ENCODE measurements at places on chromosomes 13 and 19.

DNA sequence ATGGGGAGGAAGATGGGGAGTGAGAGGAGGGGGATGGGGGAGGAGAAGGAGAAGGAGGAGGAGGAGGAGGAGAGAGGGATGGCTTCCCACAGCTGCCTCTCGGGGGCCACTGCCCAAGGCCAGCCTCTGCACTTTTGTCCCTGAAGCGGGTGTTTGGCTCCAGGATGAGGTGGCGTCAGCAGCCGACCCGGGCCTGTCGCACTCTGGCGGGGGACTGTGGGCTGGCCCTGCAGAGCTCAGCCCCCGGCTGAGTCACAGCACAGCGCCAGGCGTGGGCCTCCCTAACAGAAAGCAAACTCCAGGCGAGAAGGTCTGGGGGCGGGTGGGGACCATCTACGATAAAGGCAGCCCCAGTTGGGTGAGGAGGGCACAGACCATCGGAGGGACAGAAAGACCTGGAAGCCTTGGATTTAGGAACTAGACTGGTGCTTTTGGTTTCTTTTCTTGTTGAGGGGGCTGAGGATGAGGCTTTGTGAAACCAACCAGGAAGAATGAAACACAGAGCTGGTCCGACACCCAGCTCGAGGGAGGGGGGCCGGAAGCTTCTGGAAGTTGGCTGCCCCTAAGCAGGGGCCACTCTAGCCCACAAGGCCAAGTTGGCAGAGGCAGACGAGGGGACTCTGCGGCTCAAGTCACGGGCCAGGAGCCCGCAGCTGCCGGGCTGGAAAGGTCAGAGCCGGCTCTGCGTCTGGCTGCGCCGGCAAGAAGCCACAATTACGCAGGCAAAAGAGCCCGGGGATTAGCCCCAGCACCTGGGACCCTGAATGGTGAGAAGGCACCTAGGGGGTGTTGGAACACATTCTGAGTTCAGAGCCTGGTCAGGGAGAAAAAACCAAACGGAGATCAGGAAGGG lies 18.2 kb downstream of the LSM4 start:
- peak; percentile 62 for DNase-seq

DNA sequence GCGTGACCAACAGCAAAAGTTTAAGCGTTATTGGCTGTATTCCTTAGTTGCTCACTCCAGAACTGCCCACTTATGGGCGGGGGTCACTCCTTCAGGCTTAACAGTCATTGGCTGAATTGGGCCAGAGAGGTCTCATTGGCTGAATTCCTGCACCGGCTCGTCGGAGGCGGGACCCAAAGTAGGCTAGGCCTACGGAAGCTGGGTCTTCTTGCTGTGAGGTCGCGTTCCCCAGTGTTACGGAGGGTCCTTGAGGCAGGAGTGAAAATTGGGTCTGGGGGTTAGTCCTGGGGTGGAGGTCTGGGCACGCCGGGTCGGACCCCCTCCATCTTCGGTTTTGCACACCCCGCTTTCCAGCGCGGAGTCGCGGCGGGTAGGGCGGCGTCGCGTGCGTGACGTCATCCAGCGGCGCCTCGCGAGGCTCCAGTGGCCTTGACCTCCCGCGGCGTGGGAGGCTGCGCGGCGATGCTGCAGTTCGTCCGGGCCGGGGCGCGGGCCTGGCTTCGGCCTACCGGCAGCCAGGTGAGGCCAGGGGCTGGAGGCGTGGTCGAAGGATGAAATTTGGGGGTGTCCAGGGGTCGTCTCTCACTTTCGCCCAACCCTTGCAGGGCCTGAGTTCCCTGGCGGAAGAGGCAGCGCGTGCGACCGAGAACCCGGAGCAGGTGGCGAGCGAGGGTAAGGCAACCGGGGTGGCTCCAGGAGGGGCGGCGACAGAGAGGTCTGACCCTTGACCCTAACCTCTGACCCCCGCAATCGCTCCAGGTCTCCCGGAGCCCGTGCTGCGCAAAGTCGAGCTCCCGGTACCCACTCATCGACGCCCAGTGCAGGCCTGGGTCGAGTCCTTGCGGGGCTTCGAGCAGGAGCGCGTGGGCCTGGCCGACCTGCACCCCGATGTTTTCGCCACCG lies at the start of gene MRPL4:
Gene MRPL4, plus strand, starts transcription at position 423 of the 903 bp plus-strand sequence. Its CDS starts 40 bp downstream, at position 463.
- DNase-seq = peak; percentile 95

DNA sequence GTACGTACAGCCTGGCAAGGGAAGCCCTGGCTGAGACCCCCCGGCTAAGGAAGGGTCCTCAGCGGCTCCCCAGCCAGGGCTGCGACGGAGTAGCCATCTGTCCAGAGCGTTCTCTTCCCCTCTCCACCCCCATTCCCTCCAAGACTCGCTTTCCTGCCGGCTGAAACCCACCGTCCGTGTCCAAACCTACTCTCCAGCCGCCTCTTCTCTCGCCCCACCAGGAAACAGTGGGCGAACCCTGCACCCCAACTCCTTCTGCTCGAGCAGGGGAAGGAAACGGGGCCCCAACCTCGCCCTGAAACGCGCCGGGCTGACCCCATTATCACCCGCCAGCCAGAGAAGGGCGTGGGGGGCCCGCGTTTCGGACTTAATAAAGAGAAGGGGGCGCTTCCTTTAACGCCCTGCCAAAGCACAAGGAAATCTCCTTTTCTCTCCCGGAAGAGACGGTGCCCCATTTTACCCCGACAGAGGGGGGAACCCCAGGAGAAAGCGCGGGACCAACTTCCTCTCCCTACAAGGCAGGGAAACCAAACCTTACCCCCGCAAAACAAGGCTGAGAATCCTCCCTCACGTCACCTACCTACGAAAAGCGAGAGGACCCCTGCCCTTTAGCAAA lies 2.5 kb downstream of the ZC3H4 start:
- peak; percentile 33 for DNase-seq

- no peak for DNase-seq
These were observed 19.2 kb downstream of the GNA11 start for GRCh38 chr19:3113100-3114017.

DNA sequence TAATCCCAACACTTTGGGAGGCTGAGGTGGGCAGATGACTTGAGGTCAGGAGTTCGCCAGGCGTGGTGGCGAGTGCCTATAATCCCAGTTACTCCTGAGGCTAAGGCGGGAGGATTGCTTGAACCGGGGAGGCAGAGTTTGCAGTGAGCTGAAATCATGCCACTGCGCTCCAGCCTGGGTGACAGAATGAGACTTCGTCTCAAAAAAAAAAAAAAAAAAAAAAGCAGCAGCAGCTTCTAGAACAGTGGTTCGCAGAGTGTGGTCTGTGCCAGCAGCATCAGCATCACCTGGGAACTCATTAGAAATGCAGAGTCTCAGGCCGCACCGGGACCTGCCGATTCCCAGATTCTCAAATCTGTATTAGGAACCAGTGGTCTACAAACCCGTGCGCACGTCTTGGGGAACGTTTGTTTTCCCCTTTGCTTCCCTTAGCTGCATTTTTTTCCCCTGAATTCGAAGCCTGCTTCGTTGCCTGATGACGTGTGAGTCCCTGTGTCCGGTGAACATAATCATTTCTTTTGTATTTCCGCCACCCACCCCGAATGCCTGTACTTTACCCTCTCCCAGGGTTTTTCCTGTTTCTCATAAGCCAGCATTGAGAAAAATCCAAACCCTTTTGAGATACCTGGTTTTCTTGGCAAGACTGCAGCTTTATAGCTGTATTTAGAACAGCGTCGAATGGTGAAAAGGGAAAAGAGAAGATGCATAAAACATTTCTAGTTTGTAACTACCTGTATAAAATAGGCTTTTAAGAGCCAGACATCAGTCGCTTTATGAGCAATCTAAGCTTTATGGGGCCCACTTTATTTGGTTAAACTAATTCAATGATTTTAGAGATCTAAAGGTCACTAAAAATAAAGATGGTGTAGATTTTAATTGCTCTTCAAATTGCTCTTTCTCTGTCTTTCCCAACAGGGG lies 49.8 kb downstream of the BICRA start:
- DNase-seq = no peak

DNA sequence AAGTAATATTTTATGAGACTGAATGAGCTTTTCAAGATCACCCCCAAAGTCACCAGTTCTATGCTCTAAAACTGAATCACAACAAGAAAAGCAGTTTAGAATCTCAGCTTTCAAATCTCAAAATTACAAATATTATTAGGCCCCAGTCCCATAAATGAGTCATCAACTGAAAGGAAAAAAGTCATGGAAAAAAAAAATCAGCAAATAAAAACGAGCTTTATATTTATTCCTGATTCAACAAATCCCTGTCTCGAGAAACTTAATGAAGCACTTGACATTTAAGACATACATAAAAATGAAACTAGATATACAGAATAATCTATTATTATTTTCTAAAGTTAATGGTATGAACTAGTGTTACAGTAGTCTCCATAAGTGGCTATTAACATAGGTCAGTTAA lies 203.0 kb downstream of the DIAPH3 start:
- no peak for DNase-seq

- DNase-seq = no peak
These were observed 133.2 kb downstream of the VWA8 start for GRCh38 chr13:41827507-41828213.

- no peak for DNase-seq
These were observed 31.7 kb downstream of the IER2 start for GRCh38 chr19:13181747-13182388.

DNA sequence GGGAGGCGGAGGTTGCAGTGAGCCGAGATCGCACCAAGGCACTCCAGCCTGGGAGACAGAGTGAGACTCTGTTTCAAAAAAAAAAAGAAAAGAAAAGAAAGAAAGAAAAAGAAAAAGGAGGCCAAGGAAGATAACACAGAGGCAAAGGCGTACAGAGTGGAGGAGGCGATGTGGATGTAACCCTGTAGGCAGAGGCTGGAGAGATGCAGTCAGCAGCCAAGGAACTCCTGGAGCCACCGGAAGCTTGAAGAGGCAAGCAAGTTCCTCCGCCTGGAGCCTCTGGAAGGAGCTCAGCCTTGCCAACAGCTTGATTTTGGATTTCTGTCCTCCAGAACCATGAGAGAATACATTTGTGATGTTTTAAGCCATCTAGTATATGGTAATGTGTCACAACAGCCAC lies 6.7 kb upstream of the CCDC8 start:
- DNase-seq = no peak

DNA sequence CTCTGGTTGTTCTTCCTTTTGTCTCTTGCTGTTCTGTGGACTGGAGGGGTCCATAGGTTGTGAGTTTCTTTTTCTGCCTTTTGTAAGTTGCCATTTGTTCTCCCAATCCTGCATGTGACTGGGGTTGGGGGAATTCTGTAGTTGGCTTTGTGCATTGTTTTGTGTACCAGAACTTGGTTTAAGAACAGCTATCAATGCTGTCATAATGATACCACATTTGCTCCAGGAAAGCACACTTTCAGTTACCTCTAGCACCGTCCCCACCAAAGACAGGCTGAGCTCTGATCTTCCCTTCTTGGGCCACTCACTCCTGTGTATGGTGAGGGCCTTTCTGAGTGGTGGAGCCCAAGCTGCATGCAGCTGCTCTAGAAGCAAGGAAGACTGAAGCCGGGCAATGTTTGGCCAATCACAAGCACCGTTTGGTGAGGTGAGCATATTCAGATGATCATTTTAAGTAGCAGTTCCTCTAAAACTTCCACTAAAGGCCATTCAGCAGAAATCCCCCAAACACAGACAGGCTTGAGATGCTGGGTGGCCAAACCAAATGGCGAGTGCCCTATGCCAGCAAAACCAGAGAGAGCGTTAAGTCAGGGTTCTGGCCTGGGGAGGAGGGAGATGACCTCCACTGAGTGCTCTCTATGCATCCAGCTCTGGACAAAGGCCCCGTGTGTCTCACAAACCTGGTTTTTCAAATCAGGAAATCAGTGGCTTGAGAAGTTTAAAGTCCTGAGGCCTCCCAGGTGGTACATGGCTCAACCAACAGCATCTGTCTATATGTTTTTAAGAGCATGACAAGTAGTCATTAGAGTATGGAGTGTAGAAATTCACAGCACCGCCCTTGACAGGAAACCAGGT lies 120.7 kb upstream of the SPATA13 start:
- no peak for DNase-seq

DNA sequence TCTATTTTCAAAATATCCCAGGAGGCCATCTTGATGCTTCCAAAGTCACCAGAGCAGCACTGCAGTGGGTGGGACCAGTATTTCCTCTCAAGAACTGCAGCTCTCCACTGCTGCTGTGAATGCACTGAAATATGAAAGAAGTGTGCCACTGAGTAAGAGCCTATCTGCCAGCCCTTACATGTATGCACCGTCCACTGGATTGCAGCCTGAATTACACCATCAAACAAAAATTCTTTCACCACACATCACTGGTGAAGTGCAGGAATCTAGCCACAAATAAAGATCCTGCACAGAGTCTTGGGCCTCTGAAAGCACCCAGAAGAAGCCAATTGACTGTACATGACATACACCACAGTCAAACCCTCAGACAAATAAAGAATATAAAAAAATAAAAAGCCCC lies 249.0 kb downstream of the LHFPL6 start:
- no peak for DNase-seq

GRCh38 chr19:5817218-5817617 lies 12.4 kb downstream of the NRTN start:
- no peak for DNase-seq

DNA sequence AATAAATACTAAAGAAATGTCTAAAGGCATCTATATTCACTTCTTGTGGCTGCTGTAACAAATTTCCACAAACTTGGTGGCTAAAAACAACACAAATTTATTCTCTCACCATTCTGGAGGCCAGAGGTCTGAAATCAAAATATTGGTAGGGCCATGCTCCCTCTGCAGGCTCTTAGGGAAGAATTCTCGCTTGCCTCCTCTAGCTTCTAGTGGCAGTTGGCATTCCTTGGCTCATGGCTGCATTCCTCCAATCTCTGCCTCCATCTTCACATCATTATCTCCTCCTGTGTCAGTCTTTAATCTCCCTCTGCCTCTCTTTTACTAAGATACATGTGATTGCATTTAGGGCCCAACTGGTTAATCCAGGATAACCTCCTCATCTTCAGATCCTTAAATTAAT lies 54.1 kb upstream of the RFXAP start:
- no peak for DNase-seq

GRCh38 chr19:3302755-3303154 lies 63.6 kb upstream of the NFIC start:
- no peak for DNase-seq

GRCh38 chr13:80164462-80164861 lies 176.5 kb downstream of the SPRY2 start:
- DNase-seq = no peak

- DNase-seq = no peak
These were observed 595 bp upstream of the GPR183 start for GRCh38 chr13:99307648-99308339.

DNA sequence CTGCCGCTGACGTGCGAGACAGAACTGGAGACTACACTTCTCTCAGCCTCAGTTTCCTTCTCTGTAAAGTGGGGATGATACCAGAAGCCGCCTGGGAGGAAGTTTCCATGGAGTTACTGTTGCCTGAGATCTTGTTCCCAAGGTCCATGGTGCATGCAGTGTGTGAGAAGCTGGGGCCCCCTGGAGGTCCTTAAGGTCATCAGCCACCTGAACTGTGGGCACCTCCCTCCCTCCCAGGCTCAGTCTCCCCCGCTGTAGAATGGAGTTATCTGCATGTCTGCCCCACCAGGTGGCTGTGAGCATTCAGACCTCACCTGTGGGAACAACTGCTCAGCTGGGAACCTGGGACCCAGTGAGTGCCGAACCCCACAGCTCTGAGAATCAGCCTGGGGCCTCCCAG lies 2.7 kb downstream of the CRX start:
- no peak for DNase-seq

GRCh38 chr13:41897126-41897525 lies 63.8 kb downstream of the VWA8 start:
- DNase-seq = no peak
